ENCODE measurements at places on chromosomes 7 and 10.

GRCh38 chr10:122678266-122678665 is 21.4 kb downstream of the C10orf120 start:
- no peak for DNase-seq

GRCh38 chr7:9148687-9149086 is 715.3 kb downstream of the NXPH1 start:
- no peak for DNase-seq

DNA sequence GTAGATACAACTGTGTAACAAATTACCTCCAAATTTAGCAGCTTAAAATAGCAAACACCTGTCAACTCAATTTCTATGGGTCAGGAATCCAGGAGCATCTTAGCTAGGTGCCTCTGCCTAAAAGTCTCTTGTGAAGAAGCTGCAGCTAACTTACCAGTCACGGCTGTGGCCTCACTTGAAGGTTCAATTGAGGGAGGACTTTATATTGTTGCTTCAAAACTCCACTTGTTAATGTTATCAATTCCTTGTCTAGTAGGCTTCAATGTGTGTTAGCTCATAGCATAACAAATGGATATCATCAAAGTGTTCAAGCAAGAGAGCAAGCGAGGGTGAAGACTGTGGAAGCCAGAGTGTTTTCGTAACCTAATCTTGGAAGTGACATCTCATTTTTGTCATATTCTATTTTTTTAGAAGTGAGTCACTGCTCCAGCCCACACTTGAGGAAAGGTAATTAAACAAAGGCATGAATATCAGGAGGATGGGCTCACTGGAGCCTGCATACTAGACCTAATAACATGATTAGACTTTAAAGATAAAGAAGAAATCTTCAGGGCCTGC is 172.9 kb downstream of the SPAG6 start:
- no peak for DNase-seq

DNA sequence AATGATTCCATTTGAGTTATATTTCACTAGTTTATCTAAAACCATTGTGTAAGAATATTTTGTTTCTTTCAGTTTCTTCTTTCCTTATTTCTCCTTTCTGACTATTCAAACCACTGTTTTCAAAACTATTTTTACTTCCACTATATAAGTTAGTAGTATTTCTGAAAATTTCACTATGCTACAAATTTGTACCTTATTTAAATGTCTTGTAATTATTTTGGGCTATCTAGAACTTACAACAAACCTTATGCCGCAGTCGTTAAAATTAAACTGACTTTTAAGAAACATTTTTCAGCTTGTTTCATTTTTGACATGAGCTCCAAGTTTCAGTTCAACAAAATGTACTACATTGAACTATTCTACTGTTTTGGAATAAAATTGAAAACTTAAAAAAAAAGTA is 1.8 kb downstream of the TFEC start:
- DNase-seq = no peak

DNA sequence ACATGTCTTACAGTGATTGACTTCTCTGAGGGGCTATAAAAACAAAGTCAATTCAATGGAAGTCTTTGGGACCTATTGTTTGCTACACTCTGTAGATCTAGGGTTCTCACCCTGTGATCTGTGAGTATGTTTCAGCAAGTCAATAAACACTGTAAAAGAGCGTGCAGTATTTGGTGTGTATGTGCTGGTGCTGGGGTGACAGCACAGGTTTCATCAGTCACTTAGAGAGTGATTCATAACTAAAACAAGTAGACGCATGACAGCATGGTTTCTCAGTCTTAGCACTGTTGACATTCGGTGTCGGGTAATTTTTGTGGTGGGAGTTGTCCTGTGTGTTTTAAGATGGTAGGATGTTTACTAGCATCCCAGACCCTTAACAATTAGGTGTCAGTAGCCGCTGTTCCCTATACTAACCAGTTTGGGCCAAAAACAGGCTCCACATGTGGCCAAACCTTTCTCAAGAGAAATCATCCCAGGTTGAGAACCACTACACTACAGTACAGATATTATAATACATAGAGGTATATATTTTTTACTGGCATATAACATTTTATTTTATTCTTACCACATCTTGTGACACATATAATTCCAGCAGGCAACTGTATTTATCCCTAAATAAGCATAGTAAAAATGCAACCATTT is 411.8 kb downstream of the ARL4A start:
- DNase-seq = no peak

DNA sequence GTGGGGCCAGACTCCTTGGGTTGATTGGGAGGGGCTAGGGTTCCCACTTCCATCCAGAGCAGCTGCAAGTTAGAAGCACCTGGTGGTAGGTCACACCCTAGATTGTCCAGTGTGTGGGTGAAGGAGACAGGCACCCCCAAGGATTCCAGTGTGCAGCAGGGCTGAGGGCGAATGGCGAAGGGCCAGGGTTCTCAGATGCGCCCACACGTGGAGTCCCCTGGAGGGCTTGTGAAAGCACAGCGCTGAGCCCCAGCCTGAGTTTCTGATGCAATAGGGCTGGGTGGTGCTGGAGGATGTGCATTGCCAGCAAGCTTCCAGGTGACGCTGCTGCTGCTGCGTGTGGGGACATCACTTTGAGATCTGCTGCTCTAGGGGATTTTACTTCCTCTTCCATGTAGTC is 25.4 kb downstream of the TBATA start:
- no peak for DNase-seq

DNA sequence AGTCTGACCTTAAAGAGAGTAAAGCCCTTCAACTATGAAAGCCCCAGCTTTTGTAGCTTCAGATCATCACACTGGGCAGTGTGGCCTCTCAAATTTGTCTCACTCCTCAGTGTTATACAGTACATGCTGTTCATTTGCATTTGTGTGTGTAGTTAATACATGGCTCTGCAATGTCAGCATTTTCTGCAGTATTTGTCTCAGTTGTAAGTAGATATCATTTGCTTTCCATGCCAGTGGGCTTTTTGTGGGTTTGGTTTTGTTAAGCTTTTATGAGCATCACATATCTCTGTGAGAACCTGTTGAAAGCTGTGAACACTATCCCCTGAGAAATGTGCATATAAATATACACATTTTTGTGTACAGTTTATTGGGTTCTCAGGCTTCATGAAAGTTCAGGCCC is 57.0 kb downstream of the ZNF277 start:
- DNase-seq = no peak

- DNase-seq = no peak
Measured at GRCh38 chr7:81583090-81583489, 186.8 kb downstream of the HGF start.

- no peak for DNase-seq
Measured at GRCh38 chr7:155227788-155228458, 69.8 kb upstream of the INSIG1 start.

DNA sequence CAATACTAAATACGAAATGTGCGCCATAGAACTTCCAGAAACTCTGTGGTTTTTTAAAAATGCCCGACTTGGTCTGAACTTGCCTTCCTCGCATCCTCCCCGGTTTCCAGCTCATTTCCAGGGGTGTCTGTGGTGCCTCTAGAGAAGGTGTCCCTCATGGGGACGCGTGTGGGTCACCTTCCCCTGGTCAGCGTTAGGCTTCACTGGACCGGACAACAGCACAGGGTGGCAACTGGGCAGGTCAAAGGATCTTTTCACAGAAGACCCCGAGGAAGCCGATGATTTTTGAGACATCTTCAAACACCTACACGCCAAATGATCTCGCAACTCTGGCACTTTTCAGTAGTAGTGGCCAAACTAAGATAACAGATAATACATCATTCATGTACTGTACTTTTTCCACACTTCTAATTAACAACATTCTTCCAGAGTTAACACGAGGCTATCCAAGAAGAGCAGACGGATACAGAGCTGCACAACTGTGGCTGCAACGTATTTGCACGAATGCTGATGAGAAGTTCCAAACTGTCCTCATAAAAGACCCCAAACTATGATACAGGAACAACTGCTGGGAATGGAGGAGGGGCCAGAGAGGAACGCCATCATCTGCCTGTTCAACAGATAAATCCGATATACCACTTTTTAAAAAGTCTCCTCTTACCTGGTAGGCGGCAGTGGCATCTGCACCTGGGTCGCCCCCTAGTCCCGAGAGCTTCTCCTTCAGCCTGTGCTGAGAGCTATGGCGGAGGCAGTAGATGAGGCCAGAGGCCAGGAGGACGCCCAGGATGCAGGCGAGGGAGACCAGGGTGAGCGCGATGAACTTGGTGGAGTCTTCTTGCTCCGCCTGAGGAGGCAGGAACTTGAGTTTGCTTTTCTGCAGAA is 345.5 kb downstream of the DNAJB6 start:
- no peak for DNase-seq

GRCh38 chr10:70354556-70354955 is 27.9 kb downstream of the LRRC20 start:
- DNase-seq = peak; percentile 31

DNA sequence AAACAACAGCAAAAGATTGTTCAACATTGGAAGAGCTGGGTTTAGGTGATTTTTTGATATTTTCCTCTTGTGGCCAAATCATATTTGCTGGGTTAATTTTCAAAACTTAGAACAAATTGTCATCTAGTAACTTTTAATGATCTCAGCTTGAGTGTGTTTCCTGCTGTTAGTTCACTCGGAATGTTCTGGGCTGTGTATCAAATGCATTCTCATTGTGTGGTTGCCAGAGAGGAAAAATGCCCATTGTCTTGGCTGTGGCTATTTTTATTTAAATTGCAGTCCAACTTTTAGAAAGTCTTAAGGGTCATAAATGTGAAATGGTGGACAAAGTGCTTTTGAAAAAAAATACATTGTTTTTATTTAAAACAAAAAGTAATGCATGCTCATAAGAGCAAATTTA is 542.0 kb downstream of the TNS3 start:
- DNase-seq = no peak

- no peak for DNase-seq
Measured at GRCh38 chr10:11245510-11245909, 227.8 kb downstream of the CELF2 start.

DNA sequence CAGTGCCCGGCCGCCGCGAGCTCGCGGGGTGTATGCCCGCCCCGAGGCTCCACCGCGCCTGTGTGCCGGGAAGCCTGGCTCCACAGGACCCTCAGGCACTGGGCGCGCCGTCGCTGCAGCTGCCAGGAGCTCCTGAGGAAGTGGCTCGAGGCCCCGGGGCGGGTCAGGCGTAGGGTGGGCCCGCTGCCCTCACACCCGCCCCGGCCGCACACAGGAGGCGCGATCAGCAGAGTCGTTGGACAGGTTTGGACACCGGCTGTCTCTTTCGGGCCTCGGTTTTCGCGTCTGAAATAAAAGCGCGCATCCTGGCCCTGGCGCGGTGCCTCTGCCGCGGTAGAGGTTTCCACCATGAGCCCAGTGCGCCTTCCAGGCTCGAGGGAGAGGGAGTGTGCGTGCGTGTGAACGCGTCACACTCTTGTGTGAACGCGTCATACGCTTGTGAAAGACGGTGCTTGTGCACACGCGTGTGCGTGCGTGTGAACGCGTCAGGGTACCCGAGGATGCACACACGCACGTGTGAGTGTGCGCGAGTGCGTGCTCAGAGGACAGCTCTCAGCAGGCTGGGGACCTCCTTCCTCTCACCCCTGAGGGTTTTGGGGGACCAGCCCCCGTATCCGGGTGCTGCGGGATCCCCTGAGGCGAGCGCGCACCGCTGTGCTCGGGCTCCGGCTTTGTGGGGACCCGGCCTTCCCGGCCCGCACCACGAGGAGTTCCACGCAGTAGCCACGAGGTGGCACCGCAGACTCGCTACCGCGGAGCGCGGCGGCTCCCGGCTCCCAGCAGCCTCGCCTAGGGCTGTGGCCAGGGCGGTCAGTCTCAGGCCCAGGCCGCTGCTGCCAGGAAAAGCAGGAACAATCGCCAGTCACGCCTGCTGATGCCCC is 83.8 kb downstream of the BMS1 start:
- DNase-seq = peak; percentile 43

GRCh38 chr7:115009736-115010440 is 88.0 kb downstream of the MDFIC start:
- no peak for DNase-seq

DNA sequence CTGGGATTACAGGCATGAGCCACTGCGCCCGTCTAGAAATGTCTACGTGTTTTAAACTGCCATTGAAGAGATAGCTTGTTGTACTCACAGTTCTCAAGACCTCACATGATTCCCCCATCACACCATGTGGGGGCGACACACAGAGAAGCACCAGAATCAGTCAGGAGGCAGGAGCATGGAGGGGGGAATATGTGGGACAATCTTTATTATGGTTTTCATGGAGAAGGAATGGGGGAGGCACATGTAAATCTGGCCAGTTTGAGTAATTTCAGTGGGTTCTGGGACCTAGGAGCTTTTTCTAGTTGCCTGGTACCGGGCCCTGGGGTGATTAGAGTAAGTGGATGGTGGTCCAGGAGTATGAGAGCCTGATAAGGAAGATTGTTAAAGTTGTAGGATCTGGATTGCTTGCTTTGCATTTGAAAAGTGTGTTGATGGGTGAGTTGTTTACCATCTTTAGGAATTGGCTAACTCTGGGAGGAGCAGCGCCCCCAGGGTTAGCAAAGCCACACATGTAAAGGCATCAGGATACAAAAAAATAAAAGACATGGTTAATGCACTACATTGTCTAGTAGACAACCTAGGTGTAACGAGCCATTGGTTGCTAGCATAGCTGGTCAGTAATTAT is 85.4 kb upstream of the SLC13A1 start:
- DNase-seq = no peak

DNA sequence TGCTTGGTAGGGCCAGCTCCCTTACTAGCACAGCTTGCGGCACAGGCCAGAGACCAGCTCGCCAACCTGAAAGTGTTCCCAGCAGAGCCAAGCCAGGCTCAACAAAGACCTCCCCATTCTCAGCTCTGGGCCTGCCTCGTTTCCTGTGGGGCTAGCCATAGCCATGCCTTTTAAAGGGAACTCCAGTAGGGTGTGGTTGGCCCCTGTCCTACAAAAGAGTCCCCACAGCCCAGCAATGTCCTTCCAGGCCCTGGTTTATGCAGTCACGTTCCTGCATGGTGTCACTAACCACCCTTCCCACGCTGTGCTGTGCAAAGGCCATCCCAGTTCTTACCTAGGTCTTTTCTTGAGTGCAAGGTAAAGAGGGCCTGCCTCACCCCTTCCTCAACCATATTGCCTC is 87.8 kb upstream of the LRRC4 start:
- no peak for DNase-seq

DNA sequence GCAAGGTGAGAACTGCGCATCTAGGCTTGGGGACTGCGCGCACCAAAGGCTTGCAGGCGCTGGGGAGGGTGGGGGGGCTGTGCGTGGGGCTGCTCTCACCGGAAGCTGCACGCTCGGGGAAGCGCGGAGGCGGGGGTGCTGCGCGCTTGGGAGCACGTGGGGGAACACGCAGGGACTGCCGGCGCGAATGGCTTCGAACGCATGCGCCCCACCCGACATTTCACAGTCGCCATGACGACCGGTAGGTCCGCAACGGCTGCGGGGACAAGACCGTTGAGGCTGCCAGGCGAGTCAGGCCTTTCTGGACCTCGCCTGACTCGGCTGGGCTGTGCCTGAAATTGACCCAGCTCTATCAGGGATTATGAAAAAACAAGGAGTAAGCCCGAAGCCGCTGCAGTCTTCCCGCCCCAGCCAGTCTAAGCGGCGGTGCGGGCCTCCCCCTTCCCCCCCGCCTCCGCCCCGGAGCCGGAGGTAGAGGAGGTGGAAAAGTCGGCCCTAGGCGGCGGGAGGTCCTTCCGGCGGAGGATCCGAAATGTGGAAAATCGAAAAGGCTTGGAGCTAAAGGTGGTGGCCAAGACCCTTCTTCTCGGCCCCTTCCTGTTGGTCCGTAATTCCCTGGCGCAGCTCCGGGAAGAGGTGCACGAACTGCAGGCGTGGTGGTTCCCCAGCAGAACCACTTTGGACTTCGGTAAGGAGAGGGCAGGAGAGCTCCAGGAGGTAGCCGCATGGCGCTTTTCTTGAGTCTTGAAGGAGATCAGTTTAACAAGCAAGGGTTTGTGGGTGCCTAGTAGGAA is 34.9 kb upstream of the STEAP1 start:
- DNase-seq = peak; percentile 45

- DNase-seq = no peak
Measured at GRCh38 chr7:106050002-106050745, 61.9 kb downstream of the SYPL1 start.
